ENCODE measurements at places on chromosomes 2 and 18.

DNA sequence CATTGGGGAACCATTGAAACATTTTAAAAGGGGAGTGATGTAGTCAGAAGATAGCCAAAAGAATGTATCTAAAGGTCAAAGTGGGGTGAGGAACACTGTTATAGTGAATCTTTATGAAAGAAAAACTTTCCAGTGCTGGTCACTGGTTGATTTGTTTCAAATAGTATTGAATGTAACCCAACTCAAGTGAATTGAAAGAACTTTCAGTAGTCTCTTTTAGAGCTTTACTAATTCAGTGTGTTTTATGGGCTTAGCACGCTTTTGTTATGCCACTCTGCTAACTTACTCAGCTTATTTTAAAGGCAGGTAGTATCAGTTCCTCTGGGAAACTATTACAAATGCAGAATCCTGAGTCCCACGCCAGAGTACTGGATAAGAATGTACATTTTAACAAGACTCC lies 57.3 kb downstream of the GTF2A1L start:
- no peak for DNase-seq

DNA sequence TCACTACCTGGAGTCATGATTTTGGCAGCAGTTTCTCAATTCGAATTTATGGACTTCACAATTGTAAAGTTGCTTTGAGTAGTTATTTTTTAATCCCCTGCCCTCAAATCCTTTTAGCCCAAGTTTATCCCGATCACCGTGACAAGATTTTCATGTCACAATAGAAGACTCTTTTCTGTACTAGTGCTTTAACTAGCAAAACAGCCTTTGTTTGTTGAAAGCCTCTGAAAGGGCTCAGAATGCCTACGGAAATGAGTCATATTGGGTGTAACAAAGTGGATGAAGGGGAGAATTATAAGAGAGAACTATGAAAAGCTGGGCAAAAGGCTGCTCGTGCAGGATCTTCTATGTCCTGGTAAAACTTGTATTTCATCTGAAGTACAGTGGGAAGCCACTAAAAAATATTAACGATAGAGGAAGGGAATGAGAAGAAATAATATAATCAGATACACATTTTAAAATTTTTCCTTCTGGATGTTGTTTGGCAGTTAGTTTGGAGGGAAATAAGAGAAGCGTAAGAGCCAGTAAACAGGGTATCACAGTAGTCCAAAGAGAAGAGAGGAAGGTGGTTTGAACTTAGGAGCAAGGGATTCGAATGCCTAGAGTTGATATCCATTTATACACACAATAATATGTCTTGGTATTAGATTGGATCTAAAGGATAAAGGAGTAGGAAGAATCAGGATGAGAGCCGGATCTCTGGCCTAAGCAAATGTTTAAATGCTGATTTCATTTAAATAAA lies 114.9 kb downstream of the GALNT13 start:
- DNase-seq: no peak

DNA sequence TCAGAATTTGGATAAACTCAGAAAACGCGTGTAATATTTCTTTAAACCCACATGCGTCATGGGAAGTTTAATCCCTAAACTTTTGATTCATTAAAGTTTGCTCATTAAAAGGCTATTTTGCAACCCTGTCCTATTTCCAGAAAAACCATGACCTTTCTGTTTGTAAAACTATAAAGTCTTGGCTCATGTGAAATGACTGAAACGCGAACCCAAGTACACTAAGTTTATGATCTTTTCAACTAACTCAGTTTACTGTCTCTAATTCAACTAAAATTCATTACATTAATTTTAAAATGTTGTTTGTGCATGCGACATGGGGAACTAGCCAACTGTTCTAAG lies 3.9 kb upstream of the RPL31 start:
- DNase-seq: no peak

GRCh38 chr2:119015845-119016244 lies 73.9 kb downstream of the MARCO start:
- no peak for DNase-seq

- no peak for DNase-seq
These were observed 49.0 kb downstream of the SETBP1 start for GRCh38 chr18:44729631-44730101.

DNA sequence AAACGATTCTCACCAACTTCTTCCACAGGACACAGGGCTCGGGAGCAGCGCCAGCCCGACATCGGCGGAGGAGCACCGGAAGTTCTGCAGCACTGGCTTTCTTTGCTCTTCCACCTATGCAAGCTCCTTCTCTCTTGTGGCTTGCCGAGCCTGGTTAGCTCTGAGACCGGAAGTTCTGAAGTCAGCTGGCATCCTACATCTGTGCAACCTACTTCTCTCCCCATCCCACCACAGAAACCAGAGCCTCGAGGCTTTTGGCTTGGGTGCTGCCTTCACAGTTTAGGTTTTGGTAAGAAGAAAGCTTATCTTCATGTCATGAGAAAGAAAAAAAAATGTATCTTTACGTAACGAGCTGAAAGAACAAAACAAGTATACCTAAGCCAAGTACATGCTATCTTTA lies 111.7 kb downstream of the ANKRD44 start:
- DNase-seq: peak; percentile 90

- DNase-seq: no peak
These were observed 42.2 kb downstream of the OTX1 start for GRCh38 chr2:63092857-63093256.

DNA sequence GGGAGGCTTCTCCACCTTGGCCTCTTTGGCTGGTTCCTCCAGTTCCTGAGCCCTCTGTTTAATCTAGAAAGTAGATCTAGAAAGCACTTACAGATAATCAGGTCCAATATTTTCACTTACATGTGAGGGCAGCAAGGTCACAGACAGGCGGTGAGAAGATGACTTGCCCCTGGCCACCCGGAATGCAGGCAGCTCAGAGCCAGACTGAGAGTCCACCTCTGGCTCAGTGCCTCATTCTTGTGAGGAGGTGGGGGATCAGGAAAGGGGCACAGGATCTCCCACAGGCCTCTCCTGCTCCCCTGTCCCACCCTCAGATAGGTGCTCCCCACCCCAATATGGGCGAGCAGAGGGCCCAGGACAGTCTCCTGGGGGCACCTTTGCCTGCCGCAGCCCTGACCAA lies 5.8 kb downstream of the WNT6 start:
- no peak for DNase-seq

DNA sequence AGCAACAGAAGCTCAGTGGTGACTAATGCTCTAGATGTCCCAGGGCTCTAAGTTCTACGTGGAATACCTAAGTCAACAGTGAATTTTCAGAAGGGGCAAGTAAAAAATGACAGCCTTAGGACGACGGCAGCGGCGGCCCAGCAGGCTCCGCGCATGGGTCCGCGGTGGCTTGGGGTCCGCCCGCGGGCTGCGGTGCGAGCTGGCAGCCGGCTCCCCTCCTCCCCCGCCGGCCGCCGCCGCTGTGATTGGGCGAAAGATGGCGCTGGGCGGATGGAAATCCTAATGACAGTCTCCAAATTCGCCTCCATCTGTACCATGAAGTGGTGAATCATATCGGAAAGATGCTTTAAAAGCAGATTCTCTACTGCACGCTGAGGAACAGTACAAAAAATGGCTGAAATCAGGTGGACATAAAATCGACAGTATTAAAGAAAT lies 74.7 kb downstream of the HNRNPLL start:
- DNase-seq: no peak

GRCh38 chr2:100113990-100114433 lies 28.4 kb downstream of the AFF3 start:
- DNase-seq: no peak

DNA sequence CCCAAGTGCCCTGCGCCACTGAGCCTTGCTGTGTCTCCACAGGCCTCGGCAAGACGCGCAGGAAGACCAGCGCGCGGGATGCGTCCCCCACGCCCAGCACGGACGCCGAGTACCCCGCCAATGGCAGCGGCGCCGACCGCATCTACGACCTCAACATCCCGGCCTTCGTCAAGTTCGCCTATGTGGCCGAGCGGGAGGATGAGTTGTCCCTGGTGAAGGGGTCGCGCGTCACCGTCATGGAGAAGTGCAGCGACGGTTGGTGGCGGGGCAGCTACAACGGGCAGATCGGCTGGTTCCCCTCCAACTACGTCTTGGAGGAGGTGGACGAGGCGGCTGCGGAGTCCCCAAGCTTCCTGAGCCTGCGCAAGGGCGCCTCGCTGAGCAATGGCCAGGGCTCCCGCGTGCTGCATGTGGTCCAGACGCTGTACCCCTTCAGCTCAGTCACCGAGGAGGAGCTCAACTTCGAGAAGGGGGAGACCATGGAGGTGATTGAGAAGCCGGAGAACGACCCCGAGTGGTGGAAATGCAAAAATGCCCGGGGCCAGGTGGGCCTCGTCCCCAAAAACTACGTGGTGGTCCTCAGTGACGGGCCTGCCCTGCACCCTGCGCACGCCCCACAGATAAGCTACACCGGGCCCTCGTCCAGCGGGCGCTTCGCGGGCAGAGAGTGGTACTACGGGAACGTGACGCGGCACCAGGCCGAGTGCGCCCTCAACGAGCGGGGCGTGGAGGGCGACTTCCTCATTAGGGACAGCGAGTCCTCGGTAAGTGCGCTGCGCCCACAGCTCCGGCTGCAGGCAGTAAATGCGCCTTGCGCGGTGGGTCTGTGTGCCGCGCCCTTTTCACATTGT lies 136.8 kb downstream of the NCK2 start:
- no peak for DNase-seq

GRCh38 chr2:126634273-126634861 lies 21.6 kb upstream of the GYPC start:
- DNase-seq: no peak

GRCh38 chr2:146844226-146844990 lies 1000.4 kb upstream of the ACVR2A start:
- DNase-seq: no peak

DNA sequence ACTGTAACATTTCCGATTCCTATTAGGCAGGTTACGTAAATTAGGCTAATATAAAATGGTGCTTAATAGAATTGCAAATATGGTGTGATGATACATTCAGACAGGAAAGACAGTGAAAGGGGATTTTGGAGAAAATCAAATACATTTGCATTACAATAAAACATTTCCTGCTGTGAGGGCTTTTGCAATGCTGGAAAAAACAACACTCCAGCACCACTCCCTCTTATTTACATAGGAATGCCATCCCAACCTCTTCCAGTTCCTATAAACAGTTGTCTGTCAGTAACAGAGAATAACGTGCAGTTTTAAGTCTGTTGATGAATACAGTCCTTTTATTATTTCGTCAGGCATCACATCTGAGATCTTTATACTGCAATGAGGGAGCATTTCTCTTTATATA lies 298.8 kb upstream of the FANCL start:
- DNase-seq: no peak

- no peak for DNase-seq
These were observed 144.4 kb upstream of the PIEZO2 start for GRCh38 chr18:11293794-11294193.

- no peak for DNase-seq
These were observed 141.2 kb downstream of the TRIB2 start for GRCh38 chr2:12857891-12858290.

DNA sequence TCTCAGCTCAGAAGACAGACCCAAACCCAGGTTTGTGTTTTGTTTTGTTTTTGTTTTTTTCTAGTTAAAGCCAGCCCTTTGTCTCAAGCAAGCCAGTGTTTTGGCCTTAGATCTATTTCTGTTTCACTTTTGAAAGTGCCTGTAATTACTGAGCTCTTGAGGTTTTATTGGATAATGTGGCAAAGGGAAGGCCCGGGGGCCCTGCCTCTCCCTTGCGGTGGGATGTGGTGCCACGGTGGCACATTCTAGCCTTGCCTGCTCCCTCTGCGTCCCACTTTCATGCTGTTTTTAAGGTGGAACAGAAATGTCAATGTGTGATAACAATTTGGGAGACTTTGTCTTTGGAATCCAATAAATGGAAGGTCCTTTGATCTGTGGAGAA lies 2.5 kb downstream of the HPCAL1 start:
- no peak for DNase-seq

DNA sequence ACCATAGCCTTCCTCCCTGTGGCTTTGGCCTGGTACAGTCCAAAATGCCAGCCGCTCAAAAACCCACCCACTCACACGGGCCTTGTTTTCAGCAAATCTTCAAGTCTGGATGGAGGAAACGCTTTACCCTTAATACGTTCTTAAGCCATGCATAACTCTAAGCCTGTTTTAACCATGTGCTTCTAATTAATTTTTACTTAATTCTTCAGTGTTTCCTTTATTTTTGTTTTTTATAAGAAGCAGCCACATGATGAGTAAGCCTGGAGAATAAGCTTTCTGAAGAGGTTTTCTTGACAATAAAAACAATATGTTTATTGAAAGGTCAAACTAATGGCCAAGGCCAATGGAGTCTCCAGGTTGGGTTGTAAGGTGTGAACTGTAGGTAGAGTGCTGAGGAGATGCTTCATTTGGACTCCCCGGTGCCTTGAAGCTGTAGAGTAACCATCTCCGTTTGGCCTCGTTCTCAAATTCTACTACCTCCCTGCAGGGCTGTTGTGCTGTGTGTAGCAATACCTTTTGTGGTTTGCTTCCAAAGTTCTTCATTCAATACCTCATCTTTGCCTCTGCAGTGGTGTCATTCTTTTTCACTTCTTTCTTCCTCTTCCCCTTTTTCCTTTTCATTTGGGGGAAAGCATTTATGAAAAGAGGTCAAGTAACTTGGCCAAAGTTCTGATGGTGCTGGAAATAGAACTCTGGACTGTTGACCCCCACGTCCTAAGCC lies 113.7 kb downstream of the PRKCE start:
- DNase-seq: peak; percentile 80

DNA sequence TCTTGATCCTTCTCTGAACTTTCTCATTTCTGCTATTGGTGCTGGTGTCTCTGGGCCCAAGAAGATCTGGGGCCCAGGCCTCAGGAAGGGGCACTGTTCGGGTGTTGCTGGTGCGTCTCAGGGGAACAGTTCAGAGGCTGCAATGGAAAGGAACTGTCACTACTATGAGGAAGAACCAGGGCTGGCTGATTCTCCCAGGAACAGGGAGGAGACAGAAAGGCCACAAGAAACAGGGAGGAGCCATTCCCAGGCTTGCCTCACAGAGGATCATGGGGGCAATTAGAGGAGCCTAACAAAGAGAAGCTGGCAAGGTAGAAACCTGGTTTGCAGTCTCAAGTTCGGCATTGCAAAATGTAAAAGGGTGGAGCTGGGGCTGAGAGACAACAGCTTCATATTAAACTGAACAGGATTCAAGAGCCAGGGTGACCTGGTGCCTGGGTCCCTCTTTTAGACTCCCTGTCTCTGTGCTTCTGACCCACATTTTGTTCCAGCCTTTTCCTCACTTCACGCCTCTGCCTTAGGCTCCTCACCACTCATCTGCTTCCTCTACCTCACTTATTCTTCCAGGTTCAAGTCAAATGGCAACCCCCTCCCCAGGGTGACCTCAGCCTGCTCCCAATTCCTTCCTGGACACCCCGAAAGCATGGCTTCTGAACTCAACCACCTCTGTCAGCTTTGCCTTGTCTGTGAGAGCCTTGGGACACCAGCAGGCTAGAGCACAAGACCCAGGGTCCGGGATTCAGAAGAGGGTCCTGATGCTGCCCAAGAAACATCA lies 58.4 kb downstream of the GYPC start:
- DNase-seq: no peak
